ENCODE measurements at places on chromosomes 1 and 21.

- DNase-seq = no peak
Observed at GRCh38 chr21:33451634-33452071, 28.1 kb downstream of the TMEM50B start.

DNA sequence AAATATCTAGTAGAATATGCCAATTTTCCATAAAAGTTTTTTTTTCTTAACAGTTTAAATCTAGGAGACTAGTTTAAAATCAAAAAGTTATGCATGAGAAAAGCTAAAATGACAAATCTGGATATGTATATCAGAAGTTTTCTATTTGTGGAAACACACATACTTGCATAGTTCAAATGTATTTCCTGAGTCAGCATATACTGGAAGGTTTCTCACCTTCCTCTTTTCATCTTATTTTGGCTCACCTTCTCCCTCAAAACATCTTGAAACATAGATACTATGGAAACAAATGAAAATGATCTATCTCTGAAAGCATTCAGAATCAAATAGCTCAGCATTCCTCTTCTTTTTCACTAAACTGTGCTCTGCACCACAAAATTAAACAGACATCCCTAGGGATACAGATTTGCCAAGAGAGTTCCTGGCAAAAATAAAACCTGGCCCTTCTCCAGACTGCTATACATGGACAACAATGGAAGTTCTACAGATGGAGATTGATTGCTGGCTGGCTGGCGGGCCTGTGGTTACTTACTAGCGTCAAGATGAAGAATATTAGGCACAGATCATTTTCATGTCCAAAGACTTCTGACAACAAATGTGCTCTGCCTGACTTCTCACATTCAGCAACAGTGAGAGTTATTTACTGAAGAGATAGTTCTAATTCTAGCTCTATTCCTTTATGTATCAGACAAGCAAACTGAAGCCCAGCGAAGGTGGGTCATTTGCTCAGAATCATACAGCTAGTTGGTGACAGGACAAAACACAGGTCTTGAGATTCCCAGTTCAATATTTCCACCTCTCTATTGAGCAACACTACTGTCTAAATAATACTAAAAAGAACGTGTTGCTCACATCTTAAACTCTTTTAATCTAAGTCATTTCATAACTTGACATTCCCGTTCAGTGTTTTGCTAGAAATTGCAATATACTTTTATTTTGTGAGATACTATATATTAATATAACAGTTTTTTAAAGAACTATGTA lies 26.6 kb downstream of the DIPK1A start:
- DNase-seq = no peak

GRCh38 chr1:2509589-2509988 lies 16.8 kb downstream of the PANK4 start:
- no peak for DNase-seq

- peak; percentile 67 for DNase-seq
Observed at GRCh38 chr1:235417086-235417697, 50.0 kb downstream of the TBCE start.

DNA sequence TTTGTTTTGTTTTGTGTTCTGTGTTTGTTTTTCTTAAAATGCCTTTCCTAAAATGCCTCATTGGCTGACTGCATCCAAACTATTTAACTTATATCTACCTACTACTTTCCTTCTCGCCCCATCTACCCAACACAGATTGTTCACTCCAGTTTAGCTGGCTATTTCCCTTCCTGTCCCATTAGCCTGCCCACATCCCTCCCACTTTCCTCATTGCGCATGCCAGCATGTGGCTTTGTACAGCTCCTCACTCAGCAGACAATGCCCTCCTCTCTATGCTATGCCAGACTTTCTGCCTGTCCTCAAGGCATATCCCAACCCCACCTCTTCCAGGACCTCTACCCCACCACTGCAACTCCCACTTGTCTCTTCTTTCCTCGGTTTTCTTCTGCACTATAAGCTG lies 94.7 kb upstream of the C1orf21 start:
- DNase-seq = no peak

- no peak for DNase-seq
Observed at GRCh38 chr1:99645699-99646531, at the start of gene PALMD. PALMD (plus strand) TSS chr1:99646113; CDS start chr1:99646318, 205 bp downstream.

- DNase-seq = no peak
Observed at GRCh38 chr1:83067954-83068353, 931.0 kb downstream of the TTLL7 start.

- DNase-seq = no peak
Observed at GRCh38 chr1:23903754-23904153, 9.4 kb downstream of the CNR2 start.

DNA sequence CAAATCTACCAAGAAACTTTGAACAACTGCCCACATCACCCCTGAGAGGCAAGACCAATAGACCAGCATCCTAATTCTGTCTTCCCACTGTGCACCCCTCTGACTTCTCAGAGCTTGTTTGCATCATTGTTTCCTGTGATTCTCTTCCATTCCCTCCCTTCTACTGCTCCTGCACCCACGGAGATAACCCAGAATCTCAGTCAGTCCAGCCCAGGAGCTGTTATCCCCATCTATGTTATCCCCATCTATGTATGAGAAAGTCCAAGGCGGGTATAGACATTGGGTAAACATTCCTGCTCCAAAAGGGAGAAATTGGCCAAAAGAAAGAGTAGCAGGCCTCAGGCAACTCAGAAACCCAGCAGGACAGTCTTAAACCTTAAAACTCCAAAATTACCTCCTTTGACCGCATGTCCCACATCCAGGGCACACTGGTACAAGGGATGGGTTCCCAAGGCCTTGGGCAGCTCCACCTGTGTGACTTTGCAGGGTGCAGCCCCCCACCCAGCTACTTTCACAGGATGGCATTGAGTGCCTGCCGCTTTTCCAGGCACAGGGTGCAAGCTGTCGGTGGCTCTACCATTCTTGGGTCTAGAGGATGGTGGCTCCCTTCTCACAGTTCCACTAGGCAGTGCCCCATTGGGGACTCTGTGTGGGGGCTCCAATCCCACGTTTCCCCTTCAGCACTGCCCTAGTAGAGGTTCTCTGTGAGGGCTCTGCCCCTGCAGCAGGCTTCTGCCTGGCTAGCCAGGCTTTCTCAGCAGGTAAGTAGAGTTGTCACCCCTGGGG lies 414.8 kb downstream of the NPHP4 start:
- DNase-seq = no peak

GRCh38 chr1:84245563-84245962 lies 55.9 kb upstream of the SAMD13 start:
- DNase-seq = no peak

DNA sequence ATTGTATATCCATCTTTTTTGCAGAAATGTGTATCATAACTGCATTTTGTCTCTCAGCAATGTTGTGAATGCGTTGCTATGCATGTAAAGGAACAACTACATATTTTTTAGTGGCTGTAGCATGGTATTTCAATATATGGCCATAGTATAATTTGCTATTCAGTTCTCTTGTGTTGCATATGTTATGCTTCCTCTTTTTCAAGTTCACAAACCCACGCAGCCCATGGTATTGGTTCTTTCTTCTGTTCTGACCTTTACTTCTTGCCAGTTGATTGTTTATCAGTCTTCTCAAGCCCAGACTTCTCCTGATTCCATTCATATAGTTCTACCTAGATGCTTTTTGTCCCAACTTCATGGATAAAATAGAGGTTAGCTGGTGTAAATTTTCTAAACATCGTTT lies 6.1 kb downstream of the SLC22A15 start:
- no peak for DNase-seq

DNA sequence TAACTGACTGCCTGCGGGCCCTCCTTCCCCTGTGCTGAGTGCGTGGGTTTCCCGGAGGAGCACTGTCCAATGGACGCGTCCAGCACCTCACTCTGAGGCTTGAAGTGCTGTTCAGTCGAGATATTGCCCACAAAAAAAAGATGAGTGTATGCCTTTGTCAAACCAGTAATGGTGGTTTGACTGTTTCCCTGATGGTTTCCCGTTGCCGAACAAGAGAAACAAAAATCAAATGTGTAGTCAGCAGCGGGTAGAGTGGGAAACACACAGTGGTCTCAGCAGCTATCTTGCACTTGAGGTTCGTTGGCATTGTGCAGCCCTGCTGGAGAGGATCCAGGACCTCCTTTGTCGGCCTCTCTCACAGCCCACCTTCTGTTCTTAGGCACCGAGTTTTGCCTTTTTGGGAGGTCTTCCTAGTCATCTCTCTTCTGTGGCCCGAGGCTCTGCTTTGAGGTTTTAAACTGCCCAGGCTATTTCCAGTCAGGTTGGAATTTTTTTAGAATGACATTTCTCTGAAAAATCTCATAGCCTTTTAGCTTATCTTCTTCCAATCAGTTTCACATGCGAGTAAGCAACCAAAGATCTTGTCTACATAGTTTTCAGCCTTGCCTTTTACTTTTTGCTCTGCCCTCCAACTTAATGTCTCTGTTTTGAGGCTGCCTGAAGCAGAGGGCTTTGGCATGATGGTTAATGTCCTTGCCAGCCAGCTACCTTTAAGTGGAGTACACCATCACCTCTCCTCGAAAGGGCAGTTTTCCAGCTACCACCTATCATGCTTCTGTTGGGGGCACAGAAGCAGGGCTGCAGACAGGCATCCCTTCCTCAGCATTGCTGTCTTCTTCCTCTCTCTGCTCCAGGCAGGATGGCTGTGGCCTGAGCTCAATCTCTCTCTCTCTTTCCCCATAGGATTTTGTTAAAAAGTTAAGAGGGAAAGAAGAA lies 132.3 kb downstream of the URB2 start:
- no peak for DNase-seq

DNA sequence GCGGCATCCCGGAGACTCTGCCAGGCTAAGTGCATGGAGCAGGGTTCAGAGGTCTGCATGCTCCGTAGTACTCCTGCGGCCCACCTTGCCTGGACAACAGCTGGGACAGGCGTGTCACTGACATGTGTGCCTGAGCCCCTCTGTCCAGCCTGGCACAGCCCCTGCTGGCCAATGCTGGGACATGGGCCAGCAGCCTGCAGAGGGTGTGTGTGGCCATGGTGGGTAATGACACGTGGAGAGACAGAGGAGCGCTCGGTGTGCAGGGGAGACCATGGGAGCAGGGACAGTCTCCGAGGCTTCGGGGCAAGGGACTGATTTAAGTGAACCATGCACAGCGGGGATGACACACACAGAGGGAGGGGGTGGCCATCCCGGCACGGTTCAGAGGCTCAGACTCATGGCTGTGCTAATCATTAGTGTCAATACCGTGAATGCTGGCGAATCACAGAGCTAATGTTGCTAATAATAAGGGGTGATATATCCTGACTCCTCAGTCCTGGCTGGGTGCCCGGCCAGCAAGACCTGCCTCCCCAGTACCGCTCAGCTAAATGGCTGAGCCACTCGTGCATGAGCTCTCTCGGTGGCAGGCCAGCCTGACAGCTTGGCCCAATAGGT lies 41.5 kb downstream of the IGSF21 start:
- DNase-seq = no peak

GRCh38 chr1:234823191-234824176 lies 213.5 kb upstream of the IRF2BP2 start:
- DNase-seq = no peak

DNA sequence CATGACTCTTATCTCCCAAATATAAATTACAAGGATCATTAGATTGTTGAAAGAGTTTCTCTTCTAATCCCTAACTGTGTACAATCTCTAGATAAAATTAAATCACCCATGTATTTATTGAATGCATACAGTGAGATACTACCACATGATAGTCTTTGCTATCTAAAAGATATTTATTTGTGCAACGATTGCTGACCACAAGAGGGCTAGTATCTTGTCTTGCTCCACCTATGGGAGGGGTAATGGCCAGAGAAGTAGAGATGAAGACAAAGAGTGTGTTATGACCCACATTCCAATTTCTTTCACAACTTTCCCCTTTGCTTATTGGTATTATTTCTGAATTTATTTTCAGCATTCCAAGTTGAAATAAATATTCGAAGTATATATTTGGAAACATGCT lies 13.7 kb downstream of the PYHIN1 start:
- no peak for DNase-seq

DNA sequence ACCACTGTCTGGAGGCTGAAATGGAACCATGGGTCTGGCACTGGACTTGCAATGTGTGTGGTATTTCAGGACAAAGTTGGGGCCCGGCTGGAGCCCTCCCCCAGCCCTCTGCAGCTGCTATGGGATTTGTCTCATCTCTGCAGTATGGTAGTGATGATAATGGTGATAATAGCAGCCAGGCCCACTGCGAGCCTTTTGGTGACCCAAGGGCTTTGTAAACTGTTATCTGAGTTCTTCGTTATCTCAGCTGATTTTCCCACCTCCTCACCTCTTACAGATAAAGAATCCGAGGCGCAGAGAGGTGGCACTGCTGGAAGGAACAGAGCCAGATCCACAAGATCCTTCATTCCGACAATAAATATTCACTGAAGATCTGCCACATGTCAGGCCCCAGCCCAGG lies 11.7 kb upstream of the WNT4 start:
- no peak for DNase-seq

DNA sequence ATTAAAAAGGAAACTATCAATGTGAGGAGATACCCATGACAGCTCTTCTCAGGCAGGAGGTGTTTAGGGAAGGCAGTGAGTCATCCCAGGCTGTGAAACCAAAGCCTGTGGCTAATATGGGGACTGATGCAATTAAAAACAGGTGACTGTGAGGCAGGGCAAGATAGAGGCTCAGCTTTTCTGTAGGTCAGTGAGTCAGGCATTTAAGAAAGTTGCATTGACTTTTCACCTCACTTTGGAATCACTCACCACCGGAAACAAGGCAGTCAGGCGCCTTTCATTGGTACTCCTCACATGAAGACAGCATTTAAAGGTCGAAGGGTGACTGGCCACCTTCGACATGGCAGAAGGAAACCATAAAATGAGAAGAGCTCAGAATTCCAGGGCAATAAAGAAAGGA lies 54.5 kb downstream of the PAPPA2 start:
- DNase-seq = no peak

DNA sequence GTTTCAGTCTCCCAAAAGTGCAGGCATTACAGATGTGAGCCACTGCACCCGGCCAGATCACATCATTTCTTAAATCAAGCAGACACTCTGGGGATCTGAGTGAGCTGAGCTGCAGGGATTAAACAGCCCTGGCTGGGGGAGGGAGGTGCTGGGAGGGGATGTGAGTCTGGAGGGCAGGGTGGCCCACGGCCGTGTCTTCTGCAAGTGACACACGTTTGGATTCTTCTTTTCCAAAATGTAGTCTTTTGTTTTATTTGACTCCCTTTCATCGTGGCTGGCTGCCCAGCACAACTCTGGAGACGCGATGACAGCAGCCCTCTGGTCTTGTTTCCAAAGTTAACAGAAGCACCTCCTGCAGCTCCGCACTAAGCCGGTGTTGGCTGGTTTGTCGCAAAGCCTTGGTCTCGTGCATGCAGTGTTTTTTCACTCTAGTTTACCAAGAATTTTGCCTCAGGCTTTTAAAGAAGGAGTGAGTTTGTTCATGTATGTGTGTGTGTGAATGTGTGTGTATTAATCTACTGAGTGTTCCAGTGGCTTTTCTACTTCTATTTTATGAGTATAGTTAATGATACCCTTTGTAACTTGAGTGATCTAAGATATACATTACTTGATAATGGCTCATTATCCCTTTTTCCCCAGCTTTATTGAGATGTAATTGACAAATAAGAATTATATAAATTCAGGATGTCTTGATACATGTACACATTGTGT lies 2.8 kb upstream of the KRTAP10-5 start:
- no peak for DNase-seq

DNA sequence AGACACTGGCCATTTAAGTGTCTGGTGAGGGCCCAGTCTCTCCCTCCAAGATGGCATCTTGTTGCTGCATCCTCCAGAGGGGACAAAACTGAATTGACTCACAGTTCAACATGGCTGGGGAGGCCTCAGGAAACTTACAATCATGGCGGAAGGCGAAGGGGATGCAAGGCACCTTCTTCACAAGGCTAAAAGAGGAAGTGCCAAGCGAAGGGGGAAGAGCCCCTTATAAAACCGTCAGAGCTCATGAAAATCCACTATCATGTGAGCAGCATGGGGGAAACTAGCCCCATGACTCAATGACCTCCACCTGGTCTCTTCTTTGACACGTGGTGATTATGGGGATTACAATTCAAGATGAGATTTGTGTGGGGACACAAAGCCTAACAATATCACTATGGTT lies 280.1 kb downstream of the HHAT start:
- no peak for DNase-seq
